Esophagus muscularis mucosa (tissue), 4 donors: ENCODE measurements at places on chromosomes 7 and 10.
A peak's percentile ranks its signal among the peaks of the same experiment; 100 is the strongest.

DNA sequence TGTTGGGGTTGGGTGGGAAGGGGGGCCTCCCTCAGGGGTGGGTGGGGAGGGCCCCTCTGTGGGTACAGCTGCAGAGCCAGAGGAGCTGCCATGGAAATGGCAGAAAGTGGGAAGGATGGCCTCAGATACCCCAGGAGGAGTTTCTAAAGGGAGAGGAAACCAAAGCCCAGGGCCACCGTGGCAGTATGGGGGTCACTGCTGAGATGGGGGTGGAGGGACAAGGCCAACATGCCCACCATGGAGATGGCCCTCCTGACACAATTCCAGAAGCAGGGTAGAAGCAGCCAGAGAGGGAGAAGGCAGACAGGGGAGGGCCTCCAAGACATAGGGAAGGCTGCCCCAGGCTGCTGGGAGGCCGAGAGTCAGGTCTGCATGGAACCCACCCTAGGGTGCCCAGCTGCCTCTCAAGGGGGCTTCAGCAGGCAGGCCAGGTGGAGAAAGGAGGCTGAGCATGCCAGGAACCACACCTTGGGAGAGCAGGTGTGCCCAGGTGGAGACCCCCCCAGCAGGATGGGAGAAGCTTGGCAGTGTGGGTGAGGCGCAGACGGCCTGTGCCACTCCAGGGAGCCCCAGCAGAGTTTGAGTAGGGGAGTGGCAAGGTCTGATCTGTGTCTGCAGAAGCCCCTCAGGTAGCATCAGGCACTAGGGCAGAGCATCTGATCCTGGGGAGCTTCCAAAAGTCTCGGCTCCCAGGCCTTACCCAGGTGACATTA is 146.8 kb downstream of the ARHGAP22 start:
- H3K27me3 ChIP-seq, result peaks cover 19% of the 10 kb centered on the region
- no peak for DNase-seq
- H3K27ac ChIP-seq, result no peak overlapping the region

GRCh38 chr7:23967949-23968599 is 258.1 kb downstream of the STK31 start:
- no peak overlapping the region for H3K4me3 ChIP-seq
- H3K27ac ChIP-seq, result no peak overlapping the region
- no peaks in the 10 kb centered on the region for H3K36me3 ChIP-seq
- H3K27me3 ChIP-seq, result no peaks in the 10 kb centered on the region
- DNase-seq, result no peak

DNA sequence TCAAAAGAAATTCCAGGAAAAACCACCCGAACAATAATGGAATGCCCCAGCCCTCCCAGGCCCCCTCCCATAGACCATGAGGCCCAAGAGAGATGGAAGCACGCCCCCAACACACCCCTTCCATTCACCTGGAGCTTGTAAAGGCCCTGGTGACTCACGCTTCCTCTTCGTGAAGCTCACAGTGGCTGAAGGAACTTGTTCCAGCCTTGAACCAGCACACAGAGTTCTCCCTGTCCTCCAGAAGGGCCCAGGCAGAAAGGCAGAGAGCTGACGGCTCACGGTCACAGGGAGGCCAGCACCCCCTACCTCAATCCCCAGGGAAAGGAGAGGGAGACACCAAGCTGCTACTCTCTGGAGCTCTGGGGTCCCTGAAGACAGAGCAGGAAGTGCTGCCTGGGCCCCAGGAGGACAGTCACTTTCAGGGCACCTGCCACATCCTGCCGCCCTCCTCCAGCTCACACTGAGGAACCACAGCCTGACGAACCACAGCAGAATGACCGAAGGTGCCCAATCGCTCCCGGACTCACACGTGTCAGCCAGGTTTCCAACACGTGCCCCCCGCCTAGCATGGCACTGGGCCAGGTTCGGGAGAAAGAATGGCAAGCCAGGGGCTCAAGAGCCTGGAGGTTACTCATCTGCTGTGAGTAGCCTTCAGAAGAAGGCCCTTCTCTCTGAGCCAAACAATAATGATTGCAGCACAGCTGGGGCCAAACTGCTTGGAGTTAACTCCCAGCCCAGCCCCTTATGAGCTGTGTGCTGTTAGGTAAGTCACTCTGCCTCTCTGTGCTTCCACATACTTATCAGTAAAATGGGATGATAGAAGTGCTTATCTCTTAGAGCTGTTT is 52.8 kb downstream of the DLG5 start:
- DNase-seq, result no peak
- no peaks in the 10 kb centered on the region for H3K36me3 ChIP-seq
- H3K27me3 ChIP-seq, result no peaks in the 10 kb centered on the region
- peak overlapping the region; percentile 86 for H3K27ac ChIP-seq
- H3K4me1 ChIP-seq, result peaks cover 86% of the 10 kb centered on the region

- DNase-seq, result no peak
- no peak overlapping the region for H3K27ac ChIP-seq
- H3K4me1 ChIP-seq, result no peaks in the 10 kb centered on the region
- no peak overlapping the region for H3K4me3 ChIP-seq
Measured at GRCh38 chr7:23654508-23654907, 25.5 kb upstream of the FAM221A start.

- H3K27me3 ChIP-seq, result no peaks in the 10 kb centered on the region
- H3K27ac ChIP-seq, result no peak overlapping the region
- H3K4me3 ChIP-seq, result no peak overlapping the region
- H3K4me1 ChIP-seq, result no peaks in the 10 kb centered on the region
- no peaks in the 10 kb centered on the region for H3K36me3 ChIP-seq
- DNase-seq, result no peak
Measured at GRCh38 chr7:34087892-34088891, 182.9 kb downstream of the BMPER start.

DNA sequence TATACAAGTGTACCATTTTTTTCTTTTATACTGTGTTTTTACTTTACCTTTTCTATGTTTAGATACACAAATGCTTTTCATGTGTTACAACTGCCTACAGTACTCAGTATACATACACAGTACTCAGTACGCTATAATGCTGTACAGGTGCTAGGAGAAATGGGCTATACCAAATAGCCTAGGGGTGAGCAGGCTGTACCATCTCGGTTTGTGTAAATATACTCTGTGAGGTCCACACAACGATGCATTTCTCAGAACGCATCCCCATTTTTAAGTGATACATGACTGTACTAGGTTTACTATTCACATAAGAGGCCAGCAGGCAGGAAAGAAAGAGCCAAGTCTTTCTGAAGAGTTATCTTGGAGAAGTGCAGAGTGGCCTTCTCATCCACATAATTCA is 426.4 kb upstream of the MTPN start:
- H3K4me1 ChIP-seq, result peaks cover 4% of the 10 kb centered on the region
- no peaks in the 10 kb centered on the region for H3K36me3 ChIP-seq
- no peak overlapping the region for H3K27ac ChIP-seq
- no peak for DNase-seq
- no peak overlapping the region for H3K4me3 ChIP-seq

DNA sequence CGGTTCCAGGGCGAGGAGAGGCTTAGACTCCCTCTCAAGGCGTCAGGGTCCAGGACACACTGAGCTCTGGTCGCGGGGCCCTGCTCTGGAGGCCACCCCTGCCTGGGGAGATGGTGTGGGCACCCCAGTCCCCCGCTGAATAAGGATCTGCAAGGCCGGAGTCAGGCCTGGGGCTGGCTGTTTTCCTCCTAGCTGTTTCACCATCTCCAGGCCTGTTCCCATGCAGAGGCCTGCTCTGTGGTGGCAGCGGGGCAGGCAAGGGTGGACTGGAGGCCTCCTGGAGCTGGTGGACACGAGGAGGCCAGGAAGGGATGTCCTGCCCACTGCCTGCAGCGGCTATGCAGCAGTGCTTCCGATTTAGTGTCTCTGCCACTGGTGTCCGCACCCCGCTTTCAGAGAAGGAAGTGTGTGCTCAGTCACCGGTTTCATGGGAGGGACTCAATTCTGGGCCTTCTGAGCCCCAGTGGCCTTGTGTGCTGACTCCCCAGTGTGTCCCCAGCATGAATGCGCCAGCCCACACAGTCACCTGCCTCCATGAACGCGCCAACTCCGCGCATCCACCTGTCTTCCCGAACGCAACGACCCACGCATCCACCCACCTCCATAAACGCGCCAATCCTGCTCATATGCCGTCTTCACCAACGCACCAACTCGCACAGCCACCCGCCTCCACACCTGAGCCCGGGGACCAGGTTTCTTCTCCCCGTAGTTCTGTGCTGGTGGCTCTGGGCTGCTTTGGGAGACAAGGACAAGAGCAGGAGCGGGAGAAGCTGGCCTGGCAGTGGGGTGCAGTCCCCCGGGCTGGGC is 14.5 kb upstream of the GPR146 start:
- peak overlapping the region; percentile 95 for H3K27ac ChIP-seq
- H3K4me1 ChIP-seq, result peaks cover 52% of the 10 kb centered on the region
- H3K27me3 ChIP-seq, result no peaks in the 10 kb centered on the region

DNA sequence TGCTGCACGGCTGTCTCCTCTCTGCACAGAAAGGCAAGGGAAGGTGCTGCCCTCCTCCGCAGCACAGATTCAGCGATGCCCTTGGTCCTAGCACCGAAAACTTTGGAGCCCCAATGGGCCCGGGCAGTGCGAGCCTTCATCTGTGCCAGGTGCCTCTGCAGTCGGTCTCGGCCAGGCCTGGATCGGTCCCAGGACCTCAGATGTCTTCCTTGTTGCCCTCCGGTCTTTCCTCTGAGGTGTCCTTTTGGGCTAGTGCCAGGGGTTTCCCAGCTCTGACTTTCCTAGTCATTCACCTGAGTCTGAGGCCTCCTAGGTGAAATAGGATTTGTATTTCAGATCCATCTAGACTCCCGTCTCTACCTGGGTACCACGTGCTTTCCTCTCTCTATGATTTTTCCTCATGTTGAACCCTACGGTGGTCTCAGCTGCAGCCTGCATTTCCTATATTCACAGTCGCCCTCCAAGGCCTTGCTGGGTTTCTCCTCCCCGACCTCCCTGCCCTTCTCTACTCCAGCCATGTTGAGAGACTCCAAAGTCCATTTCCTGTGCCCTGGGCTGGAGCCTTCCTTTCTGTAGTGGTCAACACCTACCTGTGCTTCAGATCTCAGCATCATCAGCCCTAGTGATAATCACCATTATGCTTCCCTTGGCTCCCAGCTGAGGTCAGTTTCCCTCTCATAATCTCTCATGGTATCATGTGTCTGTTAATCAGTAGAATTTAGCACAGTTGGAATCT is 92.0 kb upstream of the PRSS58 start:
- no peaks in the 10 kb centered on the region for H3K4me1 ChIP-seq
- H3K27ac ChIP-seq, result no peak overlapping the region
- H3K36me3 ChIP-seq, result no peaks in the 10 kb centered on the region
- peak; percentile 88 for DNase-seq
- no peak overlapping the region for H3K4me3 ChIP-seq
- H3K27me3 ChIP-seq, result no peaks in the 10 kb centered on the region

DNA sequence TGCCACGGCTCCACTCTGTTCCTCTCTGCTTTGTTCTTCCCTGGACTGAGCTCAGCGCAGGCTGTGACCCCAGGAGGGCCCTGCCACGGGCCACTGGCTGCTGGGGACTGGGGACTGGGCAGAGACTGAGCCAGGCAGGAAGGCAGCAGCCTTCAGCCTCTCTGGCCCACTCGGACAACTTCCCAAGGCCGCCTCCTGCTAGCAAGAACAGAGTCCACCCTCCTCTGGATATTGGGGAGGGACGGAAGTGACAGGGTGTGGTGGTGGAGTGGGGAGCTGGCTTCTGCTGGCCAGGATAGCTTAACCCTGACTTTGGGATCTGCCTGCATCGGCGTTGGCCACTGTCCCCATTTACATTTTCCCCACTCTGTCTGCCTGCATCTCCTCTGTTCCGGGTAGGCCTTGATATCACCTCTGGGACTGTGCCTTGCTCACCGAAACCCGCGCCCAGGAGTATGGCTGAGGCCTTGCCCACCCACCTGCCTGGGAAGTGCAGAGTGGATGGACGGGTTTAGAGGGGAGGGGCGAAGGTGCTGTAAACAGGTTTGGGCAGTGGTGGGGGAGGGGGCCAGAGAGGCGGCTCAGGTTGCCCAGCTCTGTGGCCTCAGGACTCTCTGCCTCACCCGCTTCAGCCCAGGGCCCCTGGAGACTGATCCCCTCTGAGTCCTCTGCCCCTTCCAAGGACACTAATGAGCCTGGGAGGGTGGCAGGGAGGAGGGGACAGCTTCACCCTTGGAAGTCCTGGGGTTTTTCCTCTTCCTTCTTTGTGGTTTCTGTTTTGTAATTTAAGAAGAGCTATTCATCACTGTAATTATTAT is 1.2 kb downstream of the CLDN4 start:
- H3K4me1 ChIP-seq, result peaks cover 13% of the 10 kb centered on the region
- H3K4me3 ChIP-seq, result no peak overlapping the region
- H3K27me3 ChIP-seq, result peaks cover 3% of the 10 kb centered on the region

DNA sequence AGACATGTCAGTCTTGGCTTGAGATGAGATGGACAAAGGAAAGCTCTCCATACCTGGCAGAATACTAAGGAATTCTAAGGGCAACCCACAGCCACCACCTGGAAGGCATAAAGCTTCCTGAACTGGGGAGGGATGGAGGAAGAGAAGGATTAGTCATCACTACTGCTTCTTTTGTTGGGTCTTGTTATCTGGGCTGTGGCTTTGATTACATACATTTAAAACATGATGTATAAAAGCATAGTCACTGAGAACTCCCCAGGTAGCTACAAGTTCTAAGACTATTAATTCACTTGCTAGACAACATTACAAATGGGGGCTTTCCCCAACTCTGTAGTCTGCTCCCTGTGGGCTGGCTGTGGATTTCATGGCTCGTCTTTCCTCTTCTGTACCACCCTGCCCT is 58.2 kb downstream of the RBM33 start:
- H3K27me3 ChIP-seq, result no peaks in the 10 kb centered on the region
- peaks cover 6% of the 10 kb centered on the region for H3K4me1 ChIP-seq
- DNase-seq, result no peak
- H3K36me3 ChIP-seq, result peaks cover 40% of the 10 kb centered on the region
- H3K27ac ChIP-seq, result no peak overlapping the region

DNA sequence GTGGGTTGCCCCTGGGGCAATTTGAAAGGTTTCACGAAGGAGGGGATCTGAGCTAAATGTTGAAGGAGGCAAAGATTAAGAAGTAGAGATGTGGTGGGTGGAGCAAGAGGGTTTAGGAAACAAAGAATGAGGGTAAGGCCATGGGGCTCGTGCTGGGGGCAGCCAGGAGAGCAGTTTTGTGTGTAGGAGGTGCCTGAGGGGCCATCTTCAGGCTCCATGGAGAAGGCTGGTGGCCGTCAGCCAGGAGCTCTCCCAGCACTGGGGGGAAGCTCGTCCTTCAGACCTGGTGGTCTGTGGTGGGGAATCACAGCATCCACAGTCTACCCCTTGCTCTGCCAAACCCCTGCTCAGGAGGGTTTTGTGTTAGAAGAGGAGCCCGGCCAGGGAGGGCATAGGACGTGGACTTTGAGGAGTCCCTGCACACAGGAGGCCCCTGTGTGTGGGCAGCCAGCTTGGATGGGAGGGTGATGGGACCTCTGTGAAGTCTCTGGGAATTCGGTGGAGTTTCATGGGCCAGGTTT is 11.8 kb upstream of the CXCL12 start:
- no peak overlapping the region for H3K4me3 ChIP-seq
- DNase-seq, result no peak
- H3K4me1 ChIP-seq, result no peaks in the 10 kb centered on the region
- no peak overlapping the region for H3K27ac ChIP-seq
- no peaks in the 10 kb centered on the region for H3K27me3 ChIP-seq
- H3K36me3 ChIP-seq, result no peaks in the 10 kb centered on the region

DNA sequence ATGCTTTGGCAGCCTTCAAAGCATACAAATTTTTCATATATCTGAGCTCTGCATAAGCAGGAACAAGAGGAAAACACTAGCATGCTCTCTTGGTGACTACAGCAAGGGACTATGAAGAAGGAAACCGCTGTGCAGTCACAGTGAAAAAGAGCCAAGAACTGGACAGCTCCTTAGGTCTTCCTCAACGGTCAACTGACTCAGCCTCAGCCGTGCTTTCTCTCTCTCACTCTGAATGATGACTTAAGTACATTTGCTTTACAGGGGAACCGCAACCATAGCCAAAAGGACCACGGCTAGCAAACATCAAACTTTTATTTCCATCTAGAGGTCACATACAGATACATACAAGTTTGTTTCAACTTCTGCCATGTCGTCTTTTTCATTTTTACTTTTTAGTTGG is 69.9 kb downstream of the HYCC1 start:
- peaks cover 10% of the 10 kb centered on the region for H3K36me3 ChIP-seq
- no peak for DNase-seq
- H3K27ac ChIP-seq, result no peak overlapping the region
- H3K4me1 ChIP-seq, result peaks cover 7% of the 10 kb centered on the region
- H3K27me3 ChIP-seq, result no peaks in the 10 kb centered on the region
